Liver (tissue), 10 donors: ENCODE measurements at places on chromosomes 11 and 22. TPM values are rescaled to one million over a fixed set of nuclear protein-coding genes. Genes with fewer than 3 reads are reported as not detected.

DNA sequence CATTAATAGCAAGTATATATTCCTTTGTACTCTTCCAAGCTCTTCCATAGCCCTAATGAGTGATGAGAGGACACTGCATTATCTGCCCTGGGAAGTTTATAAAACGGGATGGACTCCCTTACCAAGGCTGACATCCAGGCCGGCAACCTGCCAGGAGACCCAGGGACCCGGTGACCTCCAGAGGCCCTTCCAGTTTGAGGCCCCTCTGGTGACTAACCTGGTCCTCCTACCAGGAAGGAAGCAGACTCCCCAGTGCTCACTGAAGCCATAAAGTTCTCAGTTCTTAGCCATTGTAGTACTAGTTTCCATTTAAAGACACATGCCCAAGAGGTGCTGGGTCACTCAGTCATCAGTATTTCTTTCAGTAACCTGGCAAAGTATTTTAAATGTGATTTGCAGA lies 345.4 kb downstream of the TENM4 start:
- no peak for DNase-seq

DNA sequence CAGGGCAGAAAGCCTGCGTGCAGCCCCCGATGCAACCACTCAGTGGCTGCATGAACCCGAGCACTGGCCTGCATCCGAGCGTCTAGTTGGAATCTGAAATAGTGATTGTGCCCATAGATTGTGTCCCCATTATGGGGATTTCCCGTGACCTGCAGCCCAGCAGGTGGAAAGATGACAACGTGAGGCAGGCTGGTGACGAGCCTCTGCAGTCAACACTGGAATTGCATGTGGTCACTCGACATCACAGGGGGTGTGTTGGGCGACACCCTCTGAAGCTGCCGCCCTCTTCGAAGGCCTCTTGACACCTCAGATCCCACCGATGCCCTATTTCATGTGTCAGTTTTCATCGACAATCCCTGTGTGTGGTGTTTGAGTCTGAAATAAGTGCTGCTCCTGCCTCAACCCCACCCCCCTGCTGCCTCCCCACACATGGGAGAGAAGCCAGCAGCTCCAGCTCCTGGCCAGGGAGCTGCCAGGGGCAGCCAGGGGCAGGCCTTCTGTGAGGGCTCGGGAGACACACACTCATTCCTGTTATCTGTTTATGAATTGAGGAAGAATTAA lies 172.0 kb upstream of the B3GAT1 start:
- peak; percentile 27 for DNase-seq

GRCh38 chr11:27926981-27927481 lies 180.9 kb downstream of the KIF18A start:
- no peak for DNase-seq

Gene PDGFB
- 2.5 TPM for total RNA-seq

DNA sequence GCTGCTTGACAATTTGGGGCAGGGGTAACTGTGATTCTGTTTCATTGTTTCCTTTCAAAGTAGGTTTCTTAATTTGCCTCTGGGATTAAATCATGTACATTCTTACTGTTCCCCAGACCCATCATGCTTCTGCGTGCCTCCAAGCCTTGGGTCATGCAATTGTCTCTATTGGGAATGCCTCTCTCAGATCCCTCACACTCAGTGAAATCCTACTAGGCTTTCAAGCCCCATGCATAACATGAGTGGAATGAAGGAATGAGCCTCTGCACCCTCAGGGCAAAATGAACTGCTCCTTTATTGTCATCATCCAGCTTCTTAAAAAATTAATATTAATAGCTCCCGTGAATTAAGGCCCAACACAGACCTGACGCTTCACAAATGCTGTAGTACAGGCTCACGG lies 381.7 kb downstream of the TENM4 start:
- no peak for DNase-seq

DNA sequence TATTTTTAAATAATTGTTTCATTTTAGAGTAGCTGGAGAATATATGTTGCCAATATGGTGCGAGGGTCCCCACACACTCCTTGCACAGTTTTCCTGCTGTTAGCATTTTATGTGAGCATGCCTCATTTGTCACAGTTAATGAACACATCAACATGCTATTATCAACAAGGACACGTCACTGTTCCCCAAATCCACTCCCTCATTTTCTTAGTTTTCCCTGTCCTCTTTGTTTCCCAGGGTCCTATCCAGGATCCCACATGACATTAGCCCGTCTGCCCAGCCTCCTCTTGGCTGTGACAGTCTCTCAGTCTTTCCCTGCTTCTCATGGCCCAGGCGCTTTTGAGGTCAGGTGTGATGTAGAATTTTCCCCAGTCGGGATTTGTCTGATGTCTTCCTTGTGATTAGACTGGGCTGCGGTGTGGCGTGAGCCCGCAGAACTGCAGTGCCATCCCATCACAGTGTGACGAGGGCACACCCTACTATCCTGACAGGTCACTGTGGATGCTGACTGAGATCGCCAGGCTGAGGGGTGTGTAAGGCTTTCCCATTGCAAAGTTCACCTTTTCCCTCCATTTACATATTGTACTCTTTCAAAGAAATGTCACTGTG lies 450.6 kb upstream of the B3GAT1 start:
- DNase-seq, result no peak

DNA sequence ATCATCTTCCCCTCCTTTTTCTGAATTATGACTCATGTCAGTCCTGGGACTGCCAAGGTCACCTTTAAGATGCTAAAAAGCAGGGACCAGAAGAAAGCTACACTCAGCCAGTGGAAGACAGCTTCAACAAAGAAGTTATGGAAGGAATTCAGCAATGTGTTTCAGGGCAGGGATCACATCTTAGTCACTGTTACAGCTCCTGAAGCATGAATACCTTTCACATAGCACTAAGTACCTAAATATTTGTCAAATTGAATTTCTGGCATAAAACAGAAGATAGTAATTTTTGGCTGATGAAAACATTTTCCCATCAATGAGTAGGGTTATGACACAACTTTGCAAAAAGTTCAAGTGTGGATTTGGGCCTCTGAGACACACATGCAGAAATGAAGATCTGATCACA lies 5.2 kb downstream of the DDB1 start:
- no peak for DNase-seq

DNA sequence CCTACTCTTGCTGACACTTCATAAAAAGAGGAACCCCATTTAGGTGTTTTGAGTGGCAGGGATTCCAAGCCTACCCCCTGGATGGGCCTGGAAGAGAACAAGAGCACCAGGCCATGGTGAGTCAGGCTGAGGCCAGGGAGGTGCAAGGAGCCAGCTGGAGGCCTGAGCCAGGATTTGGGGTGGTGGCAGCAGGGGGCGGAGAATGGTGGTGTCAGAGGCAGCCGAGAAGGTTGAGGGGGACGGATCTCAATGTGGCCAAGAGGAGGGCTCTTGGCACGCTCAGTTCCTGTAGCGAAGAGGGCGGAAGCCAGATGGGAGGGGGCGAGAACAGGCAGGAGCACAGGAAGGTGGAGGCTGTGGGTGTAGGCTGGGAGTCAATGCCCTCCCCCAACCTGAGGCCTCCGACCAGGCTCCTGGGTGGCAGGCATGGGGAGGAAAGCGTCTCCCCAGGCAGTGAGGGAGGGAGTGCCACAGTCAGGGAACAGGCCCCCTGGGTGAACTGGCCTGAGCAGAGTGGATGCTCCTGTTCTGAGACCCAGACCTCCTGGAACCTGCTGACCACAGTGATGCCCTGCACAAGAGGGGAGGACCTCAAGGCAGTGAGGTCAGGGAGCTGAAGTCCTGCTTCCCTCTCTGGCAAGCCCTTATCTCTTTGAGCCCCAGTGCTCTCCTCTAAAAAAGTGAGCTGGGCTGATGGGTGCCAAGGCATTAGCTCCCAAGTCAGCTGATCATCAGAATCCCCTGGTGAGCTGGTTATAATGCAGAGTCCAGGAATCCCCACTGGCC lies 13.9 kb downstream of the RTN4RL2 start:
- DNase-seq, result no peak

DNA sequence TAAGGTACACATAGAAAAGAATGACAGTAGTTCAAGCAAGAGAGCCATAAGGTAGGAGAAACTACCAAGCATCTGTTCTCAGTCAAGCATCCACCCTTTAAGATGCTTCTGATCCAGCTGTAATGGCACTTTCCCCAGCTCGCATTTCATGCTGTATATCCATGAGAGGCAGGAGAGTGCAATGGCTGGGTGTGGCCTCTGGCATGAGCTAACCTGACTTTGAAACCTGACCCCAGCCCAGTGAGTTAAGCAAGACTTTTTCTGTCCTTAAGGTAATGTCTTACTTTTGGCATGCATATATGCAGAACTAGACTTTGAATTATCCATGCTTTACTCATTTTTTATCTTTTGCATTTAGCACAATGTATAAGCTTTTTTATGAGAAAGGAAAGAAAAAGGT lies 79.8 kb upstream of the CNTN5 start:
- DNase-seq, result no peak

Gene NCR3LG1
- 0.75 TPM for total RNA-seq

DNA sequence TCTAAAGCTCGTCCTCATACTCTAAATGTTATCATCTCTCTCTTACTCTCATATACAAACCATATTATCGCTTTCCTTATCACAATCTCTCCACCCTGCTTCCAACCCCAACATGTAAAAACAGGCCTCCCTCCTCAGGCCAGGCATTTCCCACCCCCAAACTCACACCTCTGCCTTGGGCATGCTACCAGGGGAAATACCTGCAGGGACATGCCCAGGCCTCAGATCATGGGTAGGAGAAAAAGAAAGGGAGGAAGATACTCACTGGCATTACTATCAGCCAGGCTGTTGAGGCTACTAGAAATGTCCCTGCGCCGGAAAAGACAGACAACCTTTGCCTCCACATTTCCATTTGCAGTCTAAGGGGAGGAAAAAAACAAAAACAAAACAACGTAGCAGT lies 1.8 kb downstream of the MTA2 start:
- DNase-seq, result no peak

- no peak for DNase-seq
These were observed 127.2 kb upstream of the THY1 start for GRCh38 chr11:119550053-119550752.

GRCh38 chr22:24053481-24054226 lies 42.5 kb downstream of the CABIN1 start:
- no peak for DNase-seq
